Pancreas (tissue), 10 donors: ENCODE measurements at places on chromosomes 6 and 20. TPM values are rescaled to one million over a fixed set of nuclear protein-coding genes. Genes with fewer than 3 reads are reported as not detected.
A peak's percentile ranks its signal among the peaks of the same experiment; 100 is the strongest.

Gene GINS1
- total RNA-seq = 0.52 TPM

Gene ATP6V1G2
- 0.34 TPM for total RNA-seq

- no peak overlapping the region for H3K4me3 ChIP-seq
- H3K36me3 ChIP-seq = peaks cover 43% of the 10 kb centered on the region
- no peaks in the 10 kb centered on the region for H3K27me3 ChIP-seq
- H3K4me1 ChIP-seq = peaks cover 13% of the 10 kb centered on the region
- no peak for DNase-seq
- H3K27ac ChIP-seq = peak overlapping the region; percentile 74
Observed at GRCh38 chr6:157203764-157204163, 119.6 kb downstream of the TMEM242 start.

DNA sequence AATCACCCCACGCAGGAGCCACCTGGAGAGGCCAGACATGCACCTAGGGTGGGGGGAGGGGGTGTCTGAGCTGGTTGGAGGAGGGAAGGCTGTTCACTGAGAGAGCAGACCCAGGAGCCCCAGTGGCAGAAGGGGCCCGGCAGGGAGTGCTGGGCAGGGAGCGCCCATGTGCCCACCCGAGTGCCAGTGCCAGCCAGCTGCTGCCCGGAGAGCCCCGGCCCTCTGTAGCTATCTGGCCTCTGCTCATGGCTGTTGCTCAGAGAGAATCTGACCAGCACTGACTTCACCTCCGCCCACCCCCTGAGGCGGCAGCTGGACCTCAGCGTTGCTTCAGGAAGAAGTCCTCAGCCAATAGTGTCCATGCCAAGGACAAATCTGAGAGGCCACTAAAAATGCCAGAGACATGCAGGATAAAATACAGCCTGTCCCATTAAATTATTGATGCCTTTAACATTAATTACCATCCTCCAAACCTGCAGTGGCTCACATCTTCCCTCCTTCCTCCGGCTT lies 22.8 kb downstream of the SLC17A9 start:
- DNase-seq = no peak
- H3K4me3 ChIP-seq = no peak overlapping the region
- H3K4me1 ChIP-seq = peaks cover 4% of the 10 kb centered on the region
- H3K27ac ChIP-seq = no peak overlapping the region
- H3K27me3 ChIP-seq = no peaks in the 10 kb centered on the region
- H3K36me3 ChIP-seq = no peaks in the 10 kb centered on the region

GRCh38 chr6:74626288-74626687 lies 579.6 kb downstream of the COL12A1 start:
- no peak overlapping the region for H3K4me3 ChIP-seq

GRCh38 chr20:41170386-41171105 lies 33.2 kb downstream of the PLCG1 start:
- no peaks in the 10 kb centered on the region for H3K36me3 ChIP-seq
- no peak for DNase-seq
- H3K4me1 ChIP-seq = no peaks in the 10 kb centered on the region
- no peak overlapping the region for H3K27ac ChIP-seq
- H3K4me3 ChIP-seq = no peak overlapping the region
- H3K27me3 ChIP-seq = no peaks in the 10 kb centered on the region

DNA sequence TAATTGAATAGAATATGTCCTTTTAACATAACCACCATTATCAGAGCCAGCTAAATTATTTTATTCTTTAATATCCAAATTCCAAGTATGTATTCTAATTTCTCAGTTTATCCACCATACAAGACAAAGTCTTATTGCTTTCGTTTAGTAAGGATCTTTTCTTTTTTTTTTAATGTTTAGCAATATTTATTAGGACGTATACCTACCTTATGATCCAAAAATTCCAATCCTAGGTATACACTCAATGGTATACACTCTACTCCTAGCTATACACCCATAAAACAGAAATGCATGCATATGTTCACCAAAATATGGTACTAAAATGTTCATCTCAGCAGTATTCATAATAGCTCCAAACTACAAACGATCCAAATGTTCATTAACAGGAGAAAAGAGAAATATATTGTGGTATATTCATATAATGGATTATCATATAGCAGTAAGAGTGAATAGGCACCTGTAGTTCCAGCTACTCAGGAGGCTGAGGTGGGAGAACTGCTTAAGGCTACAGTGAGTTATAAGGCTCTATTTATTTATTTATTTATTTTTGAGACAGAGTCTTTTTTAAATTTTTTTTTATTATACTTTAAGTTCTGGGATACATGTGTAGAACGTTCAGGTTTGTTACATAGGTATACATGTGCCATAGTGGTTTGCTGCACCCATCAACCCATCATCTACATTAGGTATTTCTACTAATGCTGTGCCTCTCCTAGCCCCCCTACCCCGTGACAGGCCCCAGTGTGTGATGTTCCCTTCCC lies 17.3 kb downstream of the TNFAIP3 start:
- peaks cover under 1% of the 10 kb centered on the region for H3K36me3 ChIP-seq
- no peaks in the 10 kb centered on the region for H3K4me1 ChIP-seq
- no peak for DNase-seq

DNA sequence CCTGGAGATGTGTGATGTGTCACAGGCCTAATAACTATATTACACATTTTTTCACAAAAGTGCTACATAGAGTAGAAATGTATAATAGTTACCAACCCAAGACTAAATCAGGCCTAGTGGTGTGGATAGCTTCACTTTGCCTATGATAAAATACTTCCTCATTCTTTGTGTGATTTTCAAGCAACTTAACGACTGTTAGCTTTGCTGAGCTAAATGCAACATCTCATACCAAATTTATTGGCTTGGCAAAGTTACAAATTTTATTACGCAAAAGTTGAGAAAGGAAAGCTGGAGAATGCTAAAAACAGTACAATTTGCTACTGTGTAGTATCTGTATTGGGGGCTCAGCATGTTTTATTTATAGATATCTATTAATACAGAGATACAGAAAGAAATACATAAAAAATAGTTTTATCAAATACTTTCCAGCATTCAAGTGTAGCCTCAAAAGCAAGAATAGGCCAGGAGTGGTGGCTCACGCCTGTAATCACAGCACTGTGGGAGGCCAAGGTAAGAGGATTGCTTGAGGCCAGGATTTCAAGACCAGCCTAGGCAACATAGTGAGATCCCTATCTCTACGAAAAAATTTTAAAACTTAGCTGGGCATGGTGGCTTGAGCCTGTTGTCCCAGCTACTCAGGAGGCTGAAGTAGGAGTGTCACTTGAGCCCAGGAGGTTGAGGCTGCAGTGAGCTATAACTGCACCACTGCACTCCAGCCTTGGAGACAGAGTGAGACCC lies 3.6 kb upstream of the EDN1 start:
- H3K27ac ChIP-seq = peak overlapping the region; percentile 78
- H3K4me1 ChIP-seq = peaks cover 7% of the 10 kb centered on the region
- DNase-seq = no peak
